ENCODE measurements at places on chromosomes 12 and 14. TPM values are rescaled to one million over a fixed set of nuclear protein-coding genes. Genes with fewer than 3 reads are reported as not detected.

The LYZ gene
- 16.9 TPM for total RNA-seq

DNA sequence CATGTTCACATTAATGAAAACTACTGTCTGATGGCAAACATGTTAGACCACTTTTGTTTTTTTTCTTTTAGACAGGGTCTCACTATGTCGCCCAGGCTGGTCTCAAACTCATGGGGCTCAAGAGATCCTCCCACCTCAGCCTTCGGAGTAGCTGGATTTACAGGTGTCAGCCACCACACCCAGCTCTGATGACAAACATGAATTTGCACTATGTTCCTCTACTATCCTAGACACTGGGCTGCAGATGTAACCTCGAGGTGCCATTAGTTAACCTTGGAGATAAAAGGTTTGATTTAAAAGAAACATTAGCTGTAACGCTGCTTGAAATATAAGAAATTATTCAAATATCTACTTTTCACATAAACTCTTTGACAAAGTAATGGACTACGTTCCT, 8.1 kb downstream of the VPS37B start:
- H3K4me3 ChIP-seq, result no peak overlapping the region
- DNase-seq, result no peak
- H3K4me1 ChIP-seq, result peaks cover 52% of the 10 kb centered on the region
- no peaks in the 10 kb centered on the region for H3K36me3 ChIP-seq
- H3K27me3 ChIP-seq, result no peaks in the 10 kb centered on the region

DNA sequence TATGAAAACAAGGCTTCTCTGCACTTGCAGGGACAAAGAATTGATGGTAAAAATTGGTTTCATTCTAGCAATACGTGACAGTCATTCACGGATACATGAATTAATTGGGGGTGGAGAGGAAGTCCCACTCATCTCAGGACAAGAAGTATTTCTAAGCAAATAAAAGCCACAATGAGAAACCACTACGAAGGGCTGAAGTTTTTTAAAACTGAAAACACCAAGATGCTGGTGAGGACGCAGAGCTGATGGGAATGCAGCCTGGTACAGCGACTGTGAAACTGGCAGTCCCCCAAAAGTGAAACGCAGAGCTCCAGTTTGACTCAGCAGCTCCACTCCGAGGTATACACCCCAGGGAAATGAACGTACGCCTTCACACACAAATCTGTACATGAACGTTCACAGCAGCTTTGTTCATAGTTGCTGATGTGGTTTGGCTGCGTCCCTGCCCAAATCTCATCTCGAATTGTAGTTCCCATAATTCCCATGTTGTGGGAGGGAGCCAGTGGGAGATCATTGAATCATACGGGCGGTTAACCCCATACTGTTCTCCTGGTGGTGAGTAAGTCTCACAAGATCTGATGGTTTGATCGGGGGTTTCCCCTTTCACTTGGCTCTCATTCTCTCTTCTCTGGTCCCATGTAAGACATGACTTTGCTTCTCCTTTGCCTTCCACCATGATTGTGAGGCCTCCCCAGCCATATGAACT, 89.0 kb downstream of the SCARB1 start:
- H3K27me3 ChIP-seq, result no peaks in the 10 kb centered on the region
- H3K36me3 ChIP-seq, result no peaks in the 10 kb centered on the region
- no peak for DNase-seq
- H3K27ac ChIP-seq, result no peak overlapping the region

GRCh38 chr14:69079188-69079742, 73.7 kb downstream of the DCAF5 start:
- no peaks in the 10 kb centered on the region for H3K36me3 ChIP-seq
- DNase-seq, result no peak
- peak overlapping the region; percentile 56 for H3K27ac ChIP-seq
- no peak overlapping the region for H3K4me3 ChIP-seq
- peaks cover 61% of the 10 kb centered on the region for H3K4me1 ChIP-seq

GRCh38 chr12:64595863-64596793, 14.2 kb upstream of the RASSF3 start:
- H3K4me1 ChIP-seq, result peaks cover 14% of the 10 kb centered on the region
- H3K27me3 ChIP-seq, result no peaks in the 10 kb centered on the region
- H3K27ac ChIP-seq, result peak overlapping the region; percentile 53

DNA sequence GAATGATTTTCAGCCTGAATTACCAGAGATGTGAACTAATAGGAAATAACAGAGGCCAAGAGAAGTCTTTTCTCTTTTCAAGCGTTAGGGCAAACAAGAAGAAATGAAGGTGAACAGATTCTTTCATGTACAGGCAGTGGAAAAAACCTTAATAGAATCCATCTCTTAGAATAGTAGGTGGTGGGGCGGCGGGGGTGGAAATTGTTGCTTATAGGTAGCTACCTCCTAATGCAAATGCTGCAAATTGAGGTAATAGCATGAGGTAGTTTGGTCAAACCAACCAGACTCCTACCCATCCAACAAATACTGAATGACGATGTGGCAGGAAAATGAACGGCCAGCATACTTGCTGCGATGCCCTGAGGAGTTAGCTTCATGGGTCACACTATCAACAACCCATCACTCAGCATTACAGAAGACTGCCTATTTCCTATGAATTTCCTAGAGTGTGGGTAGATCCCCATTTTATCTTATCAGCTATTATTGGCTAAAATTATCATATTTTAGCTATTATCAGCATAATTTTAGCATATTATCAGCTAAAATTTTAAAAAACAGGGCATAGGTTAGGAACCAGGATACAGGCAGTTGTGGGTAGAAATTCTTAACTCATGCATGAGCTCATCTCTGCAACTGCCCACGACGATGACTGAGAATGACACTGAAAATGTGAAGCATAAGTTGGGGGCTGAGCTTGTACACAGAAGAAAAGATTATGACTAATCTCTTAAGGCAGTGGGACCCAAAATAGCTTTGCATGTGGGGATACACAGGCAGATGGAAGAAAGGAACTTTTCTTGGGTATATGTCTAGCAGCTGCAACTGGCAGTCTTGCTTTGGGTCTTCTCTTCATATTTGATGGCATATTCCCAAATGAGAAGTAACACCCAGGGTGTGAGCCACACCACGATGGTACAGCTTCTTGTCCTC, 68.7 kb downstream of the NIN start:
- H3K4me3 ChIP-seq, result no peak overlapping the region
- no peaks in the 10 kb centered on the region for H3K36me3 ChIP-seq
- no peak for DNase-seq
- H3K4me1 ChIP-seq, result no peaks in the 10 kb centered on the region
- H3K27ac ChIP-seq, result no peak overlapping the region
- H3K27me3 ChIP-seq, result no peaks in the 10 kb centered on the region

The NANOG gene
- not detected for total RNA-seq

- DNase-seq, result no peak
- no peak overlapping the region for H3K4me3 ChIP-seq
- no peaks in the 10 kb centered on the region for H3K36me3 ChIP-seq
- H3K4me1 ChIP-seq, result peaks cover 31% of the 10 kb centered on the region
- no peaks in the 10 kb centered on the region for H3K27me3 ChIP-seq
Observed at GRCh38 chr12:46794593-46795190, 31.1 kb downstream of the SLC38A4 start.

DNA sequence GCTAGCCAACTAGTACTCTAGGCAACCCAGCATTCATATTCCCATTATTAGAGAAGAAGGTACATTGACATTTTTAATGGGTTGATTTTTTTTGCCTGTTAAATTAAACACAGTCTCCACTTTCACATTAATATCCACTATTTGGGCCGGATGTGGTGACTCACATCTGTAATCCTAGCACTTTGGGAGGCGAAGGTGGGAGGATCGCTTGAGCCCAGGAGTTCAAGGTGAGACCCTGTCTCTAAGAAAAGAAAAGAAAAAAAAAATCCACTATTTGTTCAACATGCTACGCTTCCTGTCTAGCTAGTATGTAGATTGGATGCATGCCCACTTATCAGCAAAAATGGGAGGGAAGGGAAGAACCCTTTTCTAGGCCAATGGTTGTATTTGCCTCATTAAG, 7.1 kb upstream of the CRADD start:
- H3K4me1 ChIP-seq, result no peaks in the 10 kb centered on the region
- H3K27ac ChIP-seq, result no peak overlapping the region
- no peak overlapping the region for H3K4me3 ChIP-seq
- H3K36me3 ChIP-seq, result no peaks in the 10 kb centered on the region
- no peak for DNase-seq

DNA sequence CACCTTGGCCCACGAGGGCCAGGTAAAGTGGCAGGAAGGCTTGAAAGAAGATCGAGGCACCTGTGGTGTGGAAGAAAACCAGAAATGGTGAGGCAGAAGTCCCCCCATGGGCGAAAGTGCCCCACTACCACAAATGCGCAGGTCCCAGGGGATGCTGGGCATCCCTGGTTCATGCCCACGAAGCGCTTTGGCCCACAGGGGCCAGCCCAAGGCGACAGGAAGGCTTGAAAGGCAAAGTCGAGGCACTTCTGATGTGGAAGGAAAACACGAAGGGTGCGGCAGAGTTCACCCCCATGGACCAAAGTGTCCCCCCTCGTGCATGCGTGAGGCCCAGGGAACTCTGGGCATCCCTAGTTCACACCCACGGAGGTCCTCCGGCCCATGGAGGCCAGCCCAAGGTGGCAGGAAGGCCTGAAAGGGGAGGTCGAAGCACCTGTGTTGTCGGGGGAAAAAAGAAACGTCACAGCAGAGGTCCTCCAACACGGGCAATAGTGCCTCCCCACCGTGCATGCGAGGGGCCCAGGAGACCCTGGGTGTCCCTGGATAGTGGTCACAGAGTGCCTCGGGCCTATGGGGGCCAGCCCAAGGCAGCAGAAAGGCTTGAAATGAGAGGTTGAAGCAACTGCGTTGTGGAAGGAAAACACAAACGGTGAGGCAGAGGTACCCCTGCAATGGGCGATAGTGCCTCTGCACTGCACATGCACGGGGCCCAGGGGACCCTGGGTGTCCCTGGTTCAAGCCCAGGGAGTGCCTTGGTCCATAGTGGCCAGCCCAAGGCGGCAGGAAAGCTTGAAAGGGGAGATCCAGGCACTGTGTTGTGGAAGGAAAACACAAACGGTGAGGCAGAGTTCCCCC, 373.9 kb downstream of the ALG10 start:
- no peak overlapping the region for H3K27ac ChIP-seq
- DNase-seq, result peak; percentile 25
